Stimulated activated CD8-positive, alpha-beta memory T cell treated with anti-CD3 and anti-CD28 coated beads, Interleukin-2, amount 100 ng/mL, for 1 hour (primary cell): ENCODE measurements at places on chromosomes 5 and 9.

DNA sequence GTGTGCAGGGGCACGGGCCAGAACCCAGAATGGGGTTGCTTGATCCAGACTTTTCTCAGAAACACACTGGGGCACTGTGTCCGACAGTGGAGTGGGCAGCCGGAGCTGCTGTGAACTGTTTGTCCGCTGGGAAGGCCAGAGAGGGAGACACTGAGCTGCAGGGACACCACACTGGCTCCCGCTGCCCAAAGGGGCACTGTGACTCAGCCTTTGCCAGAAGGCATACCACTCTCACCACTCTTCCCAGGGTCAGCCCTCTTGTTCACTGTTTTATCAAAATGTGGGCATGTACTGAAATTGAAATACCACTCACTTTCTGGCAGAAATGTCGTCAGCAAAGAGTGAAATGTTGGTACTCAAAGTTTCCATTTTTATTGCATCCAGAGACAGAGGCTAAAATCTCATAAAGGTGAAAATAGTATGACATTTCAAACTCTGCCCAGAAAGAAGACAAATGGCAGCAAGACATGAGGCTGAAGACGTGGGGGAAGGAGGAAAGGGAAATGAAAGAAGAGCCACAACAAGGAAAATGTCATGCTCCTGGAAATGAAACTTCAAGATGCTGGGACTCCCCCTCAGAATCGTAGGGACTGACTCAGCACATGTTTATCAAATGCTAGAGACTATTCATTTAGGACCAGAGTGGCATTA, 4.5 kb upstream of the IL7R start:
- DNase-seq = no peak

DNA sequence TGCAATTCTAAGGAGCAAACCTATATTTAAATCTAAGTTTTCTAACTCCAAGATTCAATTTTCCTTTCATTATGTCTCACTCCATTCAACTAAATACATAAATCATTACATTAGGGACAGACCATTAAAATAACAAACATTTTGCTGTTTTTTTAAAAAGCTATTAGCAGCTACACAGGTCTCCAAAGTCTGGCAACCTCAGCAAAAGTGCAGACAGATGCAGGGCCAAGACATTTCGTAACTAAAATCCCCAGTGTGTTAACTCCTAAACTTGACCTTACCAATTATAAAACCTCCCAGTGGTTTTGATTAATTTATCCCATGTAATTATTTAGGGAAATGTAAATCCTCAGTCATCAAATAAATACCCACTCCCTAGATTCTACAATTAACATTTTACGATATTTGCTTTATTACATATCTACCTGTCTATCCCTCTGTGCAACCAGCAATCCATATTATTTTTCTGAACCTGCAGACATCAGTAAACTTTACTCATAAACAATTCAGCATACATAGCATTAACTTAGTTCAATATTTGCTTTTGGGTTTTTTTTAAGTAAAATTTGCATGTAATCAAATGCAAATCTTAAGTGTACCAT, 64.7 kb downstream of the RGS7BP start:
- no peak for DNase-seq

- DNase-seq = no peak
Observed at GRCh38 chr9:75023846-75024245, 4.2 kb downstream of the CARNMT1 start.

DNA sequence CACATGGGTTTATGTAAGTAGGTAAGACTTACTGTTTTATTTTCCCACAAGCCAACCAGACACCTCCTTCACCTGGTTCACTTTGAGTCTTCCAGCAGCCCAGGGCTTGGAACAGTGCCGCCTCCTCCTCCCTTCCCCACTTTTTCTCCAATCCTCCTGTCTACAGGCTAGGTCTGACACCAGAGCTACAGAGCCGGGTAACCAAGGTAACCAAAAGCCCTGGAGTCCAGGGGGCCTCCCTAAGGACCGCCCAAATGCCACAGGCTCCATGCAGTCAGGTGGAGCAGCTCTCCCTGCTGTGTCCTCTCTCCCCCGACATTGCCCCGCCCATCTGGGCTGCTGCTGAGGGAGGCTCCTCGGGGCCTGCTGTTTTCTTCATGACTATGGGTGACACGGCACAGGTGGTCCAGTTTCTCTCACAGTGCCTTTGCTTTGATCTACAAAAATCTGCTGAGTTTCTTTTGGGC, 138.0 kb upstream of the EFNA5 start:
- DNase-seq = no peak

DNA sequence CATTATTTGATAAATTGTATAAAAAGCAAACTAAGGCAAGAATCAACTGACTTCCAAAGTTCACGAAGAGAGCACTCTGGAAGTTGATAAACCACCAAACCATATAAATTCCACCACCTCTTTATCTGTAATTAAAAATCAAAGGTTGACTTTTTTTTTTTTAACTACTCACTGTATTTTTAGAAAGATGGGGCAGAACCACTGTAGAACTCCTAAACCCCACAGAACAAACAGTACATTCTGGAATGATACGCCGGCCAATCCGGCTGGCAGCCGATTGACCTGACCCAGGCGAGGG, 435 bp upstream of the CCNG1 start:
- no peak for DNase-seq

GRCh38 chr9:129235931-129236331, 57.9 kb upstream of the IER5L start:
- no peak for DNase-seq

GRCh38 chr9:35935261-35935660, 22.7 kb downstream of the OR2S2 start:
- no peak for DNase-seq

- no peak for DNase-seq
Observed at GRCh38 chr5:150578781-150579461, 61.5 kb upstream of the SYNPO start.

DNA sequence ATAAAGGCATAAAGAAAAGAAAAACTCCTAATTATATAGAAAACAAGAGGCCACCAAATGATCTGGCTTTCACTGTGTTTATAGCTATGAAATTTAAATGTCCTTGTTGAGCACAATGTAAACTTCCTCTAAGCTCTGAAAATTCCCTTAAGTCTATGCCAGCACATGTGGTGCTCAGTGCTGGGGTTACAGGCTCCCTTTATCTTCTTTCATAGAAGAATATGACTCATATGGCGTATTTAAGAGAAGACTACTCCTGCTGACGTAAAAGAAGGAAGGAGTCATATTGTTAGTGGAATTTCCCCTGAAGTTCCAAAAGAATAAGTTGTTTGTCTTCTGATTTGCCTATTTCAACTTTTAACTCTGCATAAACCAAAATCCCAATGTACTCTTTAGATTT, 30.4 kb downstream of the RNF145 start:
- no peak for DNase-seq
